ENCODE measurements at places on chromosomes 2 and 18.

DNA sequence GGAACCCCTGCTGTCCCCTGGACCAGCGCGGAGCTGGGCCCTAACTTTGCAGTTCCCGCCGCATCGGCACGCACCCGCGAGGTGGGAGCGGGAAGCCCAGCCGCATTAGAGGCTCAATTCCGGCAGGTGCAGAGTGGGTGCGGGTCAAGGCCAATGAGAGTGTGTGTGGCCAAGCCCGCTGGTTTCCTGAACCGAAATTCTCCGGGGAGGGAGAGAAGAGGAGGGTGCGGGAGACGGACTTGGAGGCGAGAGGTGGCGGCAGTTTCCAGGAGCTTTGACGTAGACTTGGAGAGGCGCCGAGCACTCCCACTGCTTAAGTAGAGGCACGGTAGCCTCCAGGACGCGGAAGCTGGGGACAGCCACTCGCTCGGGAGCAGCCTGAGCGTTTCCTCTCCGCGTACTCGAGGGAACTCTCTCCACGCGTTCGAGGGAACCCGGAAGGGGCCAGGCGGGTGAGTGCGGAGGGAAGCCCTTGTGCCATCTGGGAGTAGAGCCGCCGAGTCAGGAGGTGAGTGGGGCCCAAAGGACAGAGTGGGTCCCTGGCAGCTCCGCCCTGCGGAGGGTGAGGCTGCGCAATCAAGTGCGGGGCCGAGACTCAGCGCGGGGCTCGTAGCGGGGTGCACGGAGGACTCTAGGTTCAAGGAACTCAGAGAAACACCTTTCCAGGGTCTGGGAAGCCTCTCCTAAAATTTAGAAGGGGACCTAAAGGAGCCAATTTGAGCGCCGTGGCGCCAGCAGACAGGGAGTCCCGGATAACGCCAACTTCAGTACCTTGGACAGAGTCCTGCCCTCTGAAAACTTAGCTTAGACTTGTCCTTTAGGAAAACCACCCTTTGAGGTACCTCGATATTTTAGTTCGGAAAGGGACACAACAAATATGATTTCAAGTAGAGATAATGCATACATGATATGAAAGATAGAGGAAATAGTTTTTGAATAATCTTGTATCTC is at the start of gene FAM237A:
Gene FAM237A, plus strand, starts transcription at position 413 of the 951 bp plus-strand sequence. CDS start 1,750 bp downstream, outside the sequence.
- no peak for DNase-seq

GRCh38 chr2:224038049-224038829 is 847 bp downstream of the SERPINE2 start:
- peak; percentile 31 for DNase-seq

DNA sequence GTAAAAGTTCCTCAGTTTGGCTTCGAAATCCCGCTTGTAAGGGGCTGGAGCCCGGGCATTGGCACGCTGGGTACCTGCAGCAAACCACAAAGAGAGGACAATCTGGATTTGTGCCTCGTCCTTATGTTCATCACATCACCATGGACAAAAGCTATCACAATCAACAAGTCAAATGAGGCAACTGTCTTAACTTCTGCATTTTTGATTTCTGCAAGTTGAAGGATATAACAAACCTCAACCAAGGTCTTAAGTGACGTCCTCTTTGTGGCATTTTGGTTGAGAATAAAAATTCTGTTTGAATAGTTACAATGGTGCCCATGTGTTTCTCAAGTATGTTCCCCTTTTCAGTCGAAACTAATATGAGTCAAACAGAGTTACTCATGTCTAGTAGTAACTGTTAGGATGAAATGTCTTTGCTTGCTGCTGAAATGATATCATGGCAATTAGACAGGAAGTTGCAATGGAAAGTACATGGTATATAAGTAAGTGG is 70.8 kb upstream of the STK17B start:
- no peak for DNase-seq

DNA sequence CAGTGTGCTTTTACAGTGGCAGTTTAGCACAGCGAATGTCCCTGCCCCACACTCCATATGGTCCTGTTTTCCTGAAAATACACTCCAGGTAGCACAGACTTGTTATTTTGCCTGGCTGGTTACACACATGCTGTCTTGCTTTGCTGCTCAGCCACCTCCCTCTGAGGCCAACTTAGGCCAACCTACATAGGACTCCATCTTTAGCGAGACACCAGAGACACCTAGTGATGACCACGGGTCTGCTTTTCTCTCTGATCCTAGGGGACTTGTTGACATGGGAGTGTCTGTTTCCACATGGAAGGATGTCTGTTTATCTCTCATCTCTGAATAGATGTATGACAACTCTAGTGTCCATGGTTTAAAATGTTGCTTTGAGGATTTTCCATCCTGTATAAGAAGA is 43.3 kb downstream of the PLEKHB2 start:
- no peak for DNase-seq
